ENCODE measurements at places on chromosomes 1 and 21.
A peak's percentile ranks its signal among the peaks of the same experiment; 100 is the strongest.

GRCh38 chr1:45521413-45522323, at the start of gene PRDX1:
PRDX1 (minus strand) TSS chr1:45521884; CDS start chr1:45519043, 2,841 bp downstream.
- DNase-seq: peak; percentile 98

DNA sequence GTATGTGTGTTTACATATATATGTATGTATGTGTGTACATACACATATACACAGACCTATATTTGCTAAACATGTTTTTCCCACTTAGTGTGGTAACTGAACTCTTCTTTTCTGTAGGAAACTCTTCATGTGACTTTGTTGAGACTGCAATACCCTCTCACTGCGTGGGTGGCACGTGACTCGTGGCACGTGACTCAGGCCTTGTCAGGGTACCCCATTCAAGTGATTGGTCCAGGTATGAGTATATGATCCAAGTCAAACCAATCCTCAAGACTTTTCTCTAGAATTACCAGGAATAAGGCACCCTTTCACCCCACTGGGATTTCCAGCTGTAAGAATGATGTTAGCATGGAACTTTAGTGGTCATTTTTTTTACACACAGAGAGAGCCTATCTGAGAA, 149.2 kb upstream of the KCNK2 start:
- DNase-seq: no peak

DNA sequence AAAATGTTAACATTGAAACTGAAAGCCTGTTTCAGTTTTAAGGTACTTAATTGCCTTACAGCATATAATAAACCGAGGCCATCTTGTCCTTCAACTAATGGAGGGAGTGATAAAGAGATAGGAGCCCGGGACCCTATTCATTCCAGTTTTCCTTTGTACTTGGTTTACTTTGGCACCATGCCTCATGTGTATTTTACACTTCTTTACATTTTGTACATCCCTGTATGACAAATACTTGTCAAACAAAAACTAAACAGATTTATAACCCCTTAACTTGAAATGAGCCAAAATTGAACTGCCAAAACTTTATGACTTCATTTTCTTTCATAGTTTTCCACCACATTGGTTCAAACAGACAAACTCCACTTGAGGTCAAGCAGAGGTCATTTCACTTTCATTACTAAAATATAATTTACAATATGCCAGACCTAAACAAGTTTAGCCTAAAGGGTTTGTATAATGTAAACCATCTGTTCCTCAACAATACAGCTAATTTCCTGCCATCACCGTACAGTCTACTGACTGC, 30.9 kb upstream of the UBE2U start:
- DNase-seq: no peak

- DNase-seq: no peak
Observed at GRCh38 chr1:219350172-219350931, 176.7 kb downstream of the LYPLAL1 start.

DNA sequence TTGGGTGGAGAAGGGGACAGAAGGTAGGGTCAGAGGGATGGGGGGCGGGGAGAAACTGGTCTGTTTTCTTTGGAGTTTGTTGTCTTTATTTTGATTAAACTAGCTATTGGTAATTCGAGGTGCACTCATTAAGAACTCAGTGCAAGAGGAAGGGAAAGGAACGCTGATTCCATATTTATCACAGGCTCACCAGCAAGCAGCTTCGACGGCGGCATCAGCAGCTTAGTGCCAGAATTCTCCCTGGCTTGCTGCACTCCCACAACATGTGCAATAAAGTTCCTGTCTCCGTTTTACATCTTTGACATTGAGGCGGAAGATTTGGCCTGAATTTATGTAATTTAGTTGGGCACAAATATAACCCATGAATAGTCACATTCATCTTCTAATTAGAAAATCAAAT, 57.6 kb downstream of the PEX14 start:
- no peak for DNase-seq

GRCh38 chr1:88802950-88803349, 88.4 kb downstream of the GTF2B start:
- DNase-seq: no peak

GRCh38 chr1:71650119-71650518, 569.3 kb upstream of the ZRANB2 start:
- DNase-seq: no peak

GRCh38 chr1:229952670-229953520, 114.1 kb upstream of the GALNT2 start:
- DNase-seq: no peak

- DNase-seq: no peak
Observed at GRCh38 chr1:219088778-219089557, 84.7 kb upstream of the LYPLAL1 start.

GRCh38 chr1:5373281-5373680, 618.9 kb downstream of the NPHP4 start:
- no peak for DNase-seq

DNA sequence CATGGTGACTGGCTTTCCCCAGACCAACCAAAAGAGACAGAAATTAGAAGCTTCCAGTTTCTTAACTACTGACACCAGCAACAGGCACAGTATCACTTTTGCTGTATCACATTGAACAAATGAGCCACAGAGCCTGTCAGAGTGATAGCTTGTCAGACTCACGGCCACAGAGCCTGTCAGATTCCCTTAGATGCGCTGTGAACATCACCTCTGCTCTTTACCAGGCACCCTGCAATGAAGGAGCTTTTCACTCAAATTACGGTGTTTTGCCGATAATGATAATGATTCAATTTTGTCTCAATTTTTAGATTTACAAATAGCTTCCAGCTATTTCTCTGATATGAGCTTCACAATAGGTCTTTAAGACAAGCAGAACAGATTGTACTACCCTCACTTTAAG, 107.9 kb upstream of the GNG12 start:
- no peak for DNase-seq

GRCh38 chr1:109980324-109981003, 4.1 kb upstream of the AHCYL1 start:
- DNase-seq: no peak

DNA sequence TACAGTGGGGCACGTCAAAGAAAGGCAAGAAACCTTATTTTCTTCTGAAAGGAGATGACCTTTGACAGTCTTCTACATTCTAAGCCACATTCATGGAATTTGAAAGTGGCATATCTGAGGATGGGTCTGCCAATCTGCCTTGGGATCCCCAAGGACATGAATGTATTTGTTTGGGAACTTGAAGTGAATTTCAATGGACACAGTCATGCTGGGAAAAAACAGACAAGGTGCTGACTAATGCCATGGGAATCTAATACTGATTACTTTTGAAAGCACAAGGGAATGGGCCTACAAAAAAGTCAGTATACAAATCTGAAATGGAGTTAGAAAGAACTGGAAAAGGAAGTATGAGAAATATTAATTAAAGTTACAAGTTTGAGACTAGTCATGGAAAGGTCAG, 128.8 kb downstream of the KCNJ6 start:
- no peak for DNase-seq

GRCh38 chr1:111802110-111802509, 46.4 kb downstream of the DDX20 start:
- DNase-seq: no peak

GRCh38 chr1:45971922-45972531, 160.4 kb downstream of the PIK3R3 start:
- no peak for DNase-seq

- no peak for DNase-seq
Observed at GRCh38 chr1:240824238-240824637, 212.3 kb upstream of the GREM2 start.

DNA sequence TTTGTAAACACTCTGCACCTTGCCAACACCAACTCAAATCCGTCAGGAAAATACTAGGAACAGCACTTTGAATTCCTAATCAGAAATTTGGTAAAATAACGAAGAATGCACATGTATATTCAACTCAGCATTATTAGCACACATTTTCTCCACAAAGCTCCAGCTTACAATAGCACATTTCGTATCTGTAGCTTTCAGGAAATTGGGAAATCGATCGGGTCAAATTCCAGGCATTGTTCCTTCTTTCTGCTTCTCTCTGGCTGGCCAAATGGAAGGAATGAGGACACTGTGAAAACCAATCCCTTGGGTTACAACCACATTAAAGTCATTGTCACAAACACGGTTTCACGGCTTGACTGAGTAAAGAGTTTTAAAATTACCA, 58.6 kb downstream of the NPHP4 start:
- DNase-seq: no peak

DNA sequence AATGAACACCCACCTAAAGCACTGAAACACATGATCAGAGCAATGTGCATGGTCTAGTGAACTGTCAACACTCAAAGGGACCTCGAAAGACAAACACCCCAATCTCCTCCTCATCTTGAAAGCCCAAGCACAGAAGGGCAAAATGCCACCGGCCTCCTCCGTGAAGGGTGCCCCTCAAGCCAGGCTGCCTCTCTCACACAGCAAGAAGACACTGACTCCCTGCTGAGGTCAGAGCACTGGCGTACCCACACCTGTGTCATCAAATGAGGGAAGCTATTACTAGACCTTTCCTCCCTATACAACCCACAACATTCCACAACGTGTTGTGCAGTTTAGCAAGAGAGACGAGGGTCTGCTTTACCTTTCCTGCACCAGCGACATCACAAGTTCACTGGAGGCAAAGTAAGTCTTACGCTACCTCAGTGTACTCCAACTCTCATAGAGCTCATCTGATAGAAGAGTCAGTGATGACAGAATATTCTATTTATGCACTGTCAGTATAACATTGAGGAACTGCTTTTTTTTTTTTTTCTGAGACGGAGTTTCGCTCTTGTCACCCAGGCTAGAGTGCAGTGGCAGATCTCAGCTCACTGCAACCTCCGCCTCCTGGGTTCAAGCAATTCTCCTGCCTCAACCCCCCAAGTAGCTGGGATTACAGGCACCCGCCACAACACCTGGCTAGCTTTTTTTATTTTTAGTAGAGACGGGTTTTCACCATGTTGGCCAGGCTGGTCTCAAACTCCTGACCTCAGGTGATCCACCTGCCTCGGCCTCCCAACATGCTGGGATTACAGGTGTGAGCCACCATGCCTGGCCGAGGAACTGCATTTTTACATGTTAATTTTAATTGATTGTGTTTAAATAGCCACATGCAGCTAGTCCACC, 3.3 kb downstream of the SH3BP5L start:
- no peak for DNase-seq

All from bone marrow (tissue), 2 donors.